ENCODE measurements at places on chromosomes 12 and 14.

GRCh38 chr14:81031488-81031887 lies 76.1 kb downstream of the TSHR start:
- DNase-seq, result no peak

GRCh38 chr12:81465876-81466275 lies 293.3 kb downstream of the PPFIA2 start:
- no peak for DNase-seq

GRCh38 chr14:20706657-20707355 lies 18.2 kb downstream of the ANG start:
- DNase-seq, result no peak

- no peak for DNase-seq
Observed at GRCh38 chr12:20345866-20346265, 22.5 kb upstream of the PDE3A start.

DNA sequence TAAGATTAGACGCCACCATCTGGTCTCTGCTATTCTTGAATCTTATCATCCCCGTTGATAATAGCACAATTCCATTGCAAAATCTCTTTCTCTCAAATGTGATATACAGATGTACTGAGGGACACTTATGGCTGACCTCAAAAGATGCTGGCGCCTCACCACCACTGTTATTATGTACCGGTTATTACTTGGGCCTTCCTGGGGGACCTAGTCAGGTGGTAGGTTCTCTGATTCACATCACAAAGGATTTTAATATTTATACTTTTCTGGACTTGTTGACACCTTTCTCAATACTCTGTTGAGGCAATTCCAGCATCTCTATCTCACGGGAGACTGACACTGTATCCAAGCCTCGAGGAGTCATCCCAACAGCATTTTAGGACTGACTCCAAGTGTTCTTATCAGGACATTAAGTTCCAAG lies 21.3 kb upstream of the FAM234B start:
- no peak for DNase-seq

GRCh38 chr14:93054006-93054405 lies 61.7 kb downstream of the ITPK1 start:
- DNase-seq, result no peak

- no peak for DNase-seq
Observed at GRCh38 chr12:90504806-90505205, 450.2 kb downstream of the CCER1 start.

DNA sequence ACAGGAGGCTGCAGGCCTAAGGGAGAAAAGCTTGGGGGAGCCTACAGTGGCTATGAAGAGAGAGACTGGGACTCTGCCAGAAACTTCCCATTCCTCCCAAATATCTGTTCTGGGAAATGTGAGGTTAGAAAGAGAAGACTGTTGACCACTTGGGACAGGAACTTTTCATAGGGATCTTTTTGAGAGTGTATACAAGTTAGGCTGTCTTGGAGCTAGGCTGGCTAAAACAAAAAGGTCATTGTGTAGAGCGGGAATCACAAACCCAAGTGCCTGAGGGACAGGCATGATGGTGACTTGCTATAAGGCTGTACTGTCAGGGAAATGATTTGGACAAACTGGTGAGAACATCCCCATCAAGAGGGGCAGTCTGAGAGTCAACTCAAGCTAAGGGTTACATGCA lies 175.1 kb downstream of the GRIP1 start:
- DNase-seq, result no peak

GRCh38 chr12:64912516-64913255 lies 88.2 kb downstream of the TBC1D30 start:
- DNase-seq, result no peak

GRCh38 chr12:271161-271560 lies 8.5 kb upstream of the SLC6A13 start:
- DNase-seq, result no peak

- DNase-seq, result no peak
Observed at GRCh38 chr12:52359621-52360061, 7.6 kb downstream of the KRT85 start.

DNA sequence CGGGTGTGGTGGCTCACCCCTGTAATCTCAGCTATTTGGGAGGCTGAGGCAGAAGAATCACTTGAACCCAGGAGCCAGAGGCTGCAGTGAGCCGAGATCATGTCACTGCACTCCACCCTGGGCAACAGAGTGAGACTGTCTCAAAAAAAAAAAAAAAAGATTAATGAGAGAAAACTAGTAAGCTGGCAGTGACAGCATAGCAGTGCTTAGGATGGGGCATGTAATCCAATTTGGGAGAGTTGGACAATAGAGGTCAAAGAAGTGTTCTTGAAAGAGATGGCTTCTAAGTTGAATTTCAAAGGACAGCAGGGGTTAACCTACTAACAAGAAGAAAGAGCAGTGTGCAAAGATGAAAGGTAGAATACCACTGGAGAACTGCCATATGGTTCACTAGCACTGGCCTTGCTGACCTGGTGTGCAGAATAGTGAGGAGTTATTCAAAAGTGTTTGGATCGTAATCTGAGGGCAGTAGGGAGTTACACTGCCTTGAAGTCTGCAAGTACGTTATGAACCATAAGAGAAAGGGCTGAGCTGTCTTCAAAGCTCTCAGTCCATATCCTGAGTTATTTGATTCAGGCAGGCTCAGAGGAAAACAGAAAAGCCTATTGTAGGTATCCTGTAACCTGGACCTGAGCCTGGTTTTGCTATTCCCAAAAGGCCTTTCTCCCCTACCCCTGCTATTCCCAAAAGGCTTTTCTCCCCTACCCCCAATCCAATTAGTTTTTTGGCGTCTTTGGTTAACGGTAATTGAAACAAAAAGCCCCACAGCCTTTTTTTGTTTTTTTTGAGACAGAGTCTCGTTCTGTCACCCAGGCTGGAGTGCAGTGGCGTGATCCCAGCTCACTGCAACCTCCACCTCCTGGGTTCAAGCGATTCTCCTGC lies 3.4 kb downstream of the XPOT start:
- no peak for DNase-seq

GRCh38 chr14:76352639-76353281 lies 23.2 kb upstream of the ESRRB start:
- peak; percentile 49 for DNase-seq
